ENCODE measurements at places on chromosomes 3 and 15.

GRCh38 chr3:106560451-106560966 is 691.7 kb upstream of the CBLB start:
- no peak for DNase-seq

GRCh38 chr3:139534992-139535879 is 4.3 kb downstream of the RBP1 start:
- DNase-seq, result peak; percentile 77

DNA sequence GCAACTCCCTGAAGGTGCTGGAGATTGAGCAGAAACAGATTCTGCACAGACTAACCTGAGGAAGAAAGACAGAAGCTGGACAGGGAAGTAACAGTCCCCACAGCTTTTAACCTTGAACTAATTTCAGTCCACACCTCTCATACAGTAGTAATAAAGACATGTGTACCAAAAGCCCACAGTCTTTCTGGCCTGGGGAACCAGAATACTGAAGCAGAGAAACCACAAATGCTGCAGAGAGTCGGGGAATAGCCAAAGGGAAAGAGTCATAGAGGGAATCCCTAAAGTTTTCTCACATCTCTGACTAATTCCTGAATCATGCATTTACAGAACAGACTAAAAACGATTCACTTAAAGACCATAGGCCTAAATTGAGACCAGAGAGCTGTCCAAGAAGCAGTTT is 503.4 kb upstream of the NECTIN3 start:
- DNase-seq, result no peak

DNA sequence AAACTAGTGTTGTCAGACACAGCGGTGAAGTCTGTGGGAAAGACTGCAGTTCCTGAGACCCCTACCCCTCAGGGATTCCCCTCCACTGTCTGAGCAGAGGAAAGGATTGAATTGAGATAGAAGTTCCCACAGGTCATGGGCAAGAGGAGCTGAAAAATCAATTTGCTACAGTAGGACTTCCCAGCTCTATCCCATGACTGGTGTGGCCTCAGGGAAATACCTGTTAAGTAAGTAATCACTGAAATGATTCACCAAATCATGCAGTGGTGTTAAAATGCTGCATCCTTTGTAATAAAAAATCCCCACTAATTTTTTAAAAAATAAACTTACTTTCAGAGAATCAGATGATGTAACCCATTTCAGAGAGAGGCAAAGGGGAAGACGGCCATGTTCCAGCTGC is 45.0 kb upstream of the SPRED1 start:
- no peak for DNase-seq

- no peak for DNase-seq
These were observed 3.0 kb upstream of the RHO start for GRCh38 chr3:129525341-129525968.

GRCh38 chr3:10232137-10232536 is 16.1 kb upstream of the TATDN2 start:
- DNase-seq, result no peak

DNA sequence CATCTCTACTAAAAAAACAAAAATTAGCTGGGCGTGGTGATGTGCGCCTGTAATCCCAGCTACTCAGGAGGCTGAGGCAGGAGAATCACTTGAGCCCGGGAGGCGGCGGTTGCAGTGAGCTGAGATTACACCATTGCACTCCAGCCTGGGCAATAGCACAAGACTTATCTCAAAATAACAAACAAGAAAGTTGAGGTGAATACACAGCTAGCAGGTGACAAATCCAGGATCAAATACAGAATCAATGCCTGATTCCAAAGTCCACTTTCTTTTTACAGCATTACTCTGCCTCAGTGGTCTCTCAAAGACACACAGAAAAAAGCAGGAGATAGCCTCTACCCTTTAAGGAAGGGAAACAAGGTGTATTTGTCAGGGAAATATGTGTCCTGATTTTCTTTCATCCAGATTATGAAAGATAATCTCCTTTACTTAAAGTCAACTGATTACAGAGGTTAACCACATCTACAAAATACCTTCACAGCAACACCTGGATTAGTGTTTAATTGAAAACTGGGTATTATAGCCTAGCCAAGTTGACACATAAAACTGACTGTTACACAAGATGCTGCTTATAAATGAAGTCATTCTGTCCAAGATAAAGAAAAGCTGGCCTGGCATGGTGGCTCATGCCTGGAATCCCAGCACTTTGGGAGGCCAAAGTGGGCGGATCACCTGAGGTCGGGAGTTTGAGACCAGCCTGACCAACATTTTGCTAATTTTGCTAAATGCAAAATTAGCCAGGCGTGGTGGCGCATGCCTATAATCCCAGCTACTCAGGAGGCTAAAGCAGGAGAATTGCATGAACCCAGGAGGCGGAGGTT is 4.0 kb upstream of the SLC25A38 start:
- no peak for DNase-seq

GRCh38 chr3:57309769-57310360 is 17.4 kb upstream of the ASB14 start:
- no peak for DNase-seq

GRCh38 chr15:71218272-71218805 is 103.1 kb downstream of the THSD4 start:
- DNase-seq, result no peak

DNA sequence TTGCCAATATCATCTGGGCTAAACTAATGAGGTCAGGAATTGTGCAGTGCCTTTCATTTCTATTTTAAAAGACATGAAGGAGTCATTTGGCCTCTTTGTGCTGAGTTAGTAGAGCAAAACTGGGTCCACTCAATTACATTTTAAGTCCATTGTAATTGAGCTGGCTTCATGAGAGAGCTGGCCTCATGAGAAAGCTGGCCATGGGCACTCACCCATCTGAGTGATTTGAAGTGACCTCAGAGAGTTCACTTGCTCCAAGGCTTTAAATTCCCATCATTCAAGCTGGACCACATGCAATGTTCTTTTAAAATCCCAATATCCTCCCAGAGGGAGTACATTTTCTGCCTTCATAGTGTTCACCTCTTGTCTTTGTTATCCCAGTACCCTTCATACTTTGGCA is 335.9 kb upstream of the WNT5A start:
- no peak for DNase-seq

DNA sequence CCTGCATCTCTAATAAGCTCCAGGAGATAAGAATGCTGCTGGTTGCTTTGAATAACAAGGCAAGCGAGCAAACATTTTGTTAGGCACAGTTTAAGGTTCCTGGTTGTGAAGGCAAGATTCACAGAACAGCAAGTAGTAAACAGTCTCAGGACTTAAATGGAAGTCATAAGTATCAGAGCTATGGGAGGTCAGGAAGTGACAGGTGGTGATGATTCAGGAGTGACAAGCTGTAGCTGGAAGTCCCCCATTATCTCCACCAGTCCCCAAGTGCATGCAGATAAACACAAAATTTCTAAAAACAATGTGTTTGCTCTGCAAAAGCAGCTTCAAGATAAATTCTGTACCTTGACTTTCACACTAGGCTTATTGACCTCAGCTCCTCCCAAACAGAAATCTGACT is 3.3 kb downstream of the FETUB start:
- no peak for DNase-seq

GRCh38 chr15:92683511-92683834 is 27.9 kb upstream of the FAM174B start:
- DNase-seq, result no peak

- DNase-seq, result no peak
These were observed 254.3 kb downstream of the TLE3 start for GRCh38 chr15:69843276-69843899.

DNA sequence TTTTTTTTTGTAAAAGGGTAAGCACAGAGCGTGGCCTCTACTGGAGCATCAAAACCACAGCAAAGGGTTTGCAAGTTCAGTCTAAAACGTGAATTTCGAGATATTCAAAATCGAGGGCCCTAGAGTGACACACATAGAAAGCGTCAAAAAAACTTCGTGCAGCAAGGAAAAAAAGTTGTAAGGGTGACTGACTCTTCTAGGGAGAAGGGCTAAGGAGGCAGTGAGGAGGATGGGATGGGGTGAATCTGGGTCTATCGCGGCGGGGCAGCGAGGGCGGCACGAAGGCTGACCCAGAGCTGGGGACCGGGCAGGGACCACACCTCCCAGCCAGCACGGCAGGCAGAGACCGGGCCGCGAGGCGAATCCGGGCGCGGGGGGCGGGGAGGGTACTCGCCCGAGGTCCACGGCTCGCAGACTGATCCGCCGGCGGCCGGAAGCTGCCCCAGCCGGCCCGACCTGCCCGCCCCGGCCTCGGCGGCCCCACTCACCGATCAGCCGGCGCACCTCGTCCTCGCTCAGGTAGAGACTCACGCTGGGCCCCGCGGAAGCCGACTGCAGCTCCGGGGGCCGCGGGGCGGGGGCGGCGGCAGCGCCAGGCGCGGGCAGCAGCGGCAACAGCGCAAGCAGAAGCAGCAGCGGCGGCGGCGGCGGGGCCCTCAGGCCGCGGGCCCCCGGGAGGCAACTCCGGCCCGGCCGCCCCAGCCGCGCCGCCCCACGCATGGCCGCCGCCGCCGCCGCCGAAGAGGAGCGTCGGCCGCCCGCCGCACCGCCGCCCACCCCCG is 533 bp downstream of the RYK start:
- DNase-seq, result peak; percentile 85

GRCh38 chr3:56254835-56255234 is 213.4 kb downstream of the ERC2 start:
- no peak for DNase-seq

- no peak for DNase-seq
These were observed 31.3 kb downstream of the HOMER2 start for GRCh38 chr15:82921242-82921641.

DNA sequence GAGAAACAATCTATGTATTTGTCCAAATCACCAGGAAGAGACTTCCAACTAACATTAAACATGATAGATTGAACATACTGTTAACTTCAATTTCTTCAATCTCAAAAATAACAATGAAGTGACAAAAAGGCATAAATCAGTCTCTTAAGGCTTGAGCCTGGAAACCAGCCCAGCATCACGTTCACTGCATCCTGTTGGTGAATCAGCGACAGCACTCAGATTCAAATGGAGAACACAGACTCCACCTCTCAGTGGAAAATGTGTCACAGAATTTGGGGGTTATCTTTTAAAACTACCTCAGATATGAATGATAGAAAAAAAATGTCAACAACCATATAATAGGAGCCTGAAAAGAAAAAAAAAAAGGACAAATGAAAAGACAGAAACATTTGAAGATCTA is 212.0 kb downstream of the MINAR1 start:
- no peak for DNase-seq

GRCh38 chr15:35078221-35078915 is 6.7 kb downstream of the NANOGP8 start:
- peak; percentile 75 for DNase-seq

DNA sequence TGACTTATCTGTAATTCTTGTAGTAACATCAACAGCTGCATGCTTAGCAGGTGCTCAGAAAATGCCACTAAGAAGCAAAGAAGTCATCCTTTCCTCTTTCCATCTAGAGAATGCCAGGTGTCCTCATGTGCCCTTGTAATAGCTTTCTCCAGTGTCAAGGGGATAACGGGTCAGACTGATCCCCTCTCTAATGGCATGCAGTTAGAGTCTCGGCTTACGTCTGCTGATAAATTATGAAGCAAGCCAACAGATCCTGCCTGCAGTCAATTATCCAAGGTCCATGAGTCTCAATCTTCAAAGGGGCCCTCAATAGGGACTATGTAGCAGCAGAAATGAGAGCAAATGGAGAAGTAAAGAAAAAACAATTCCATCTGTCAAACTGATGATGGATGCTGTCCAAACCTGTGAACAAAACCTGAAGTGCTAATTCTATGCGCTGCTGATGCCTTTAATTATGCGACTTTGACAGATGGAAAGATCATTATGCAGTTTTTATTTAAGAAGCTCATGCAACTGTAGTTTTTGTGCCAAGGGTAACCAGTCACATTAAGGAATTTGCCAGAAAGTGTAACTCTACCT is 162.8 kb upstream of the PEX5L start:
- no peak for DNase-seq

DNA sequence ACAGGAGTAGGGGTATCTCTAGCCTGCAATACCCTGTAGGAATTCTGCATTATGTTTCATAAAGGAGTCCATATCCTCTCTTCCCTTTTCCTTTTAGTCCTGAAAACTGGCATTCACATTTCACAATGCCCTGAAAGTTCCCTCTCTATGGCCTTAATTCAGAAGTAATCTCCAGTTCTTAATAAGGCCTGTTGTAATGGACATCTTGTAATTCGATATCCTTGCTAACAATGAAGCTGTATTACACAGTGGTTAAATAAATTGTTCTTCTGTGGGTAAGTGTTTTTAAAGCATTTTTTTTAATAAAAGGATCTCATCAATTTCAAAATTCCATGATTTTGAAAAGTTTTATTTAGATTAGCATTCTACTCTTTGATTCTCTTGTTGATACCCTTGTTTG is 34.3 kb upstream of the NEO1 start:
- no peak for DNase-seq

DNA sequence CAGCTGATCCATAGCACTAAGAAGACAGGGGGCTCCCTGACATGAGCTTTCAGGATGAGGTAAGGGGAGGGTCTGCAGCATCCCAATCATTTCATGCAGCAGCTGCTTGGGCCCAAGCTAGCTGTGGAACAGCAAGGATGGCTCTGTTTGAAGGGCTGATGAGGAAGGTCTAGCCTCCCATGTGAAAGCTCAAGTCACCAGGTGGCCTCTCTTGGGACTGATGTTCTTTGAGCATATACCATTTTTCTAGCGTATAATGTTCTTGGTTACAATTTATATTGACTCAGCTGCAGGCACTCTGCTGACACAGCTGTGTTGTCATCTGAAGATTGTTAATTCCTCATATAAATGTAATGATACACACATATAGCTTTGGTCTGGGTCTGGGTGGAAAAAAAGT is 87.0 kb downstream of the CD200R1L start:
- no peak for DNase-seq

GRCh38 chr3:49804141-49805041 is 1.3 kb downstream of the INKA1 start:
- DNase-seq, result no peak

- DNase-seq, result no peak
These were observed 33.0 kb downstream of the SHC4 start for GRCh38 chr15:48930735-48931134.

GRCh38 chr3:46202535-46202934 is 5.6 kb downstream of the CCR1 start:
- DNase-seq, result no peak

DNA sequence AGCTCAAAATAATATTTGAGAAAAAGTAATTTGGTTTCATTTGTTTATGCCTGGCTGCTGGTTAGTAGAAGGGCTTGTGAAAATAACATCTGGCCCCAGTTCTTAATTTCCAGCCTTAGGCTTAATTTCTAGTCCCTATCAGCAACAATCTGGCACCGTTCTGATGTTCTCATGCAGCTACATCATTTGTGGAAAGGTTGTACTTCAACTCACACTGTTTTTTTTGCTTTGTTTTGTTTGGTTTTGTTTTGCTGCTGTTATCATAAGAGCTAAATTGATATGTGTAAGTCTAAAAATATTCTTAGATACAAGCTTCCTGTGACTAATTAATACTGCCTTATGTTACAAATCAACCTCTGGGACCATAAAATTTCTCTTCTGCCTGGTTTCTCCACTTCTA is 8.9 kb downstream of the CPA3 start:
- peak; percentile 41 for DNase-seq

DNA sequence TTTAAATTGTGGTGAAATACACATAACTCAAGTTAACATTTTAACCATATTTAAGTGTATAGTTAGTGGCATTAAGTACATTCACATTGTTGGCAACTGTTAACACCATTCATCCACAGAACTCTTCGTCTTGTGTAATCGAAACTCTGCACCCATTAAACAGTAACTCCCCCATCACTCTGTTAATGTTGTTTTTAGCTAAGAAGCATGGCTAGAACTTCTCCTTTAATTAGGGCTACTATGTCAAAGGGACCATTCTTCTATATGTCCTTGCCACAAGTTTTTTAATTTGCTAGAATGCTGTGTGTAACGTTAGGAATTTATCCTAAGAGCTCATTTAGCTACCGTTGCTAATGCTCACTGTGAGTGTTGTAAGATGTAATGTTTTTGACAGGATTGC is 60.6 kb downstream of the MAP2K5 start:
- no peak for DNase-seq

Data from SK-N-SH (cell line).